Natural killer cell (primary cell): ENCODE measurements at places on chromosomes 3 and 15. TPM values are rescaled to one million over a fixed set of nuclear protein-coding genes. Genes with fewer than 3 reads are reported as not detected.

- DNase-seq, result no peak
Observed at GRCh38 chr15:75161917-75162414, 39.7 kb upstream of the C15orf39 start.

DNA sequence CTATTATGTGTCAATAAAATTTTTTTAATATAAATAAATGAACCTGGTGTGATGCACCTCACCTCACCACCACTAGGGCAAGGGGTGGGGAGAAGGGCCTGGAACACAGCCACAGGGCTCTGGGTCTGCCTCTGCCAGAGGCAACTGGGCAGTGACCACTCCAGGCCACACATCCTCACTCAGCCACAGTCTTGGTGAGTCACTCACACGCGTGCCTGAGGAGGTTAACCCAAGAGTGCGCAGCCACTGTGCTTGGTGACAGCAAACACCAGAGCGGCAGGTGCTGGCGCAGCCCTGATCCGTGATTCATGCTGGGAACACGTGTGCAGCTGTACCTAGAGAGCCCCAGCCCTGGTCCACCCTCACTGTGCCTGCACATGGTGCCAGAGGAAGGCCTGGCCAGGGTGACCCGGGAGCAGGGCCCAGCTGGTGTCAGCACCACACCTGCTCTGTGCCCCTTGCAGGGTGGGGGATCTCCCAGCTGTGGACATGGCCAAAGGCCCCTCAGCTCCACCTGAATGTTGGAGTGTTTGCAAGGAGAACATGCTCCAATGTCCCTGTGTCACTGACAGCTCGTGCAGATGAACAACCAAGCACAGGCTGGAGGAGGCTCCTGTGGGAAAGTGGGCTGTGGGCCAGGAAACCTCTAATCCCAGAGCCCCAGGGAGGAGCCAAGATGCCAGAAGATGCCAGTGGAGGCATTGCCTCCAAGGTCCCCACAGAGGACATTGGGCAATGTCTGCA lies 2.1 kb downstream of the SLC41A3 start:
- no peak for DNase-seq

DNA sequence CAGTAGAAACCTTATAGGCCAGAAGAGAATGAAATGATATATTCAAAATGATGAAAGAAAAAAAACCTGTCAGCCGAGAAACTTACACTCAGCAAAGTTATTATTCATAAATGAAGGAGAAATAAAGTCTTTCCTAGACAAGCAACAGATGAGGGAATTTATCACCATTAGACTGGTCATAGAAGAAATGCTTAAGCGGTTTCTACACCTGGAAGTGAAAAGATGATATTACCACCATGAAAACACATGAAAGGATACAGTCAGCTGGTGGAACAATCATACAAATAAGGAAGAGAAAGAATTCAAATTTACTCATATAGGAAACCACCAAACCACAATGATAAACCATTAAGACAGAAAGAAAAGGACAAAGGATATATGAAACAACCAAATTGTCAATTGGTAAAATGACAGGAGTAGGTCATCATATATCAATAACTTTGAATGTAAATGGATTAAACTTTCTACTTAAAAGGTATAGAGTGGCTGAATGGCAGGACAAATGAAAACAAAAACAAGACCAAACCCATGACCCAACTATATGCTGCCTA lies 29.9 kb upstream of the PRR23C start:
- DNase-seq, result no peak

DNA sequence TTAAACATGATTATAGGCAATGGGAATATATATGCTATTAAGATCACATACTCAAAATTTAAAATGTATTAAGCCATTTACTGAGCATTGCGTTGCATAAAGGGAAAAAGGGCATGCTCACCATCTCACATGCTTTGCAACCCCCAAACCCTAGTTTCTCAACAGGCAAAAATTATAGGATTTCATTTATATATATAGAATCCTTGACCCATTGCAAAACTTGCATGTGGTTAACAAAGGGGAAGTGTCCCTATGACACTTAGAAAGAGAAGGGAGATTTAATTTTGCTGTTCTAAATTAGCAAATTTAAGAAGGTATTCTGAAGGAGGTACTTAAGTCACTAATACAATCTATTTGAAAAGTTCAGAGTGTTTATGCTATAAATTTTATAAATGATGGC lies 837.8 kb downstream of the DIPK2A start:
- no peak for DNase-seq

DNA sequence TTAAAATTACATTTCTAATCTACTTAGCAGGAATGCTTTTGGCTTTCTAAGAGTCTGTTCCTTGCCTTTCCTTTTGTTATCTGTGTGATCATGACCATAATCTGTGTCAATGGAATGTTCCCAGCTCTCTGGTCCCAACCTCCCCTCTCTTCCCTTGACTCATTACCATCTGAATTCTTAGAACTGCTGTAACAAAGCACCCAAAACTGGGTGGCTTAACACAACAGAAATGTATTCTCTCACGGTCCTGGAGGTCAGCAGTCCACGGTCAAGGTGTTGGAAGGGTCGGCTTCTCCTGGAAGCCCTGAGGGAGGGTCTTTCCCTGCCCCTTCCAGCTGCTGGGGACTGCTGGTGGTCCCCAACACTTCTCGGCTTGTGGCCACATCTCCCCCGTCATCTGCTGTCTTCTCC lies 81.1 kb downstream of the LRRK1 start:
- no peak for DNase-seq

DNA sequence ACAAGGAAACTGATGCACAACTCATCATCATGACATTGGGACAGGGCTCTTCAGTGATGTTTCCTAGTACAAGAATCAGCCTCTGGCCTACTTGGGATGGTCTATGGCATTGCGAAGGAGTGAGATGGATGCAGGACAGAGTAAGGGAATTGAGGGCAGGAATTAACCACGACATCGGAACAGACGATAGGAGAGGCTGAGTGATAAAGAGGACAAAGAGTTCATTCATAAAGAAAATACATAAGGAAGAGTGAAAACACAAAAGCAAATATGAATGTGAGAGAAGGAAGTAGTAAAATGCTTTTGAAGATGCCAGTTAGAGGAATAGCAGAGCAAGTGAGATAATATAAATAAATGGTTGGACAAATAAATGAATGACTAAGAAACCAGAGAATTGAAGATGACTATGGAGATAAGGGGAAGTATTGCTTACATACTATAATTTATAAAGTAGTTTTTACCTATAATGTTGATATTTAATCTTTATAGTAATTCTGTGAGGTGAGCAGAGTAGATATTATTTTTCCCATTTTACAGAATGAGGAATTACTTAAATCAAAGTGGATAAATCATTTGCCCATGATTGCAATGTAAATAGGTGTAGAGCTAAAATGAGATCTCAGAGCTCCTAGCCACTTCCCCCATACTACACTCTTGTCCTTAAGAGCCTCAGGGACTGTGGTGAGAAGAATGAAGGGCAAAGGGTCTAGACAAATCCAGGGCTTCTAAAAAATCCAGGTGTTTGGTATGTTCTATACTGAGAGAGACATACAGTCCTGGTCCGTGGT lies 203.3 kb downstream of the DTWD1 start:
- DNase-seq, result no peak

DNA sequence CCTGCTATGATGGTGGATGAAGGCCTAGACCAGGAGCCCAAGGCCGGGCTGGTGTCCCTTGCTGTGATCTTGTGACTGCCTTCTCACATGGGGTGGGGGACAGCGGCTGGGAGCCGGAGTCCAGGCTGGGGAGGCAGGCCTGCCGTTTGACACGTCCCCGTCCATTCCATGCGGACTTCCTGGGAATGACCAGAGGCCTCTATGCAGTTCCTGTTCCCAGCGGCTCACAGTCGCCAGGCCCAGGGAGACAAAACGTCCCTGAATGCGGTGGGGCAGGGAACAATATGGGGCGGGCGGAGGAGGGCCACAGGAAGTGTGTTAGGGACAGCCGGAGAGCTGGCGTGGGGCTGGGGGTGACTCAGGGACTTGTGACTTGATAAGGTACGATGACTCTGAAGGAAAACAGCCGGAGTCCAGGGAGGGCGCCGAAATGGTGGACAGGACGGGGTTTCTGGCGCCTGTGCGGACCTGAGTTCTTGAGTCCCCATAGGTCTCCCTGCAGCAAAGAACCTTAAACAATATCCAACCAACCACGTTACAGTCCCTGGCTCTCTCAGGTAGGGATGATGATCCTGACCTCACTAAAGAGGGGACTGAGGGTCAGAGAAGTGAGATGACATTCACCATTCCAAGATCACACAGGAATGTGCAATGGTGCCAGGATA lies 40.5 kb upstream of the SMAD6 start:
- DNase-seq, result no peak

DNA sequence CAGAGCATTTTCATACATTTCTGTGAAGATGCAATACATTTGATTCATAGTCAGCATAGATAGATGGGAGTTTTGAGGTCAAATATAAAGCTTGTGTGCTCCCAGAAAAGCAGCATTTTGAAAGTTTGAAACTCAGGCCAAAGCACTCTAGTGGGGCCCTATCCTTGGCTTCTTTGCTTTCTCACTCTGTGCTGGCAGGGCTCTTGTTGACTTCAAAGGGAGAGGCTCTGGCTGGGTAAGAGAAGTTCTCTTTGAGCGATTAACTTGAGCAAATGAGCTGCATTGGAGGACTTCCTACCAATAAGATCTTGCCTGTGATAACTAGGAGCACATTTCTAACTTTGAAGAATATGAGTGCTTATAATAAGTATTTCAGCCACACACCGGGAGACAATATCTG lies 214.0 kb upstream of the RARB start:
- DNase-seq, result no peak

DNA sequence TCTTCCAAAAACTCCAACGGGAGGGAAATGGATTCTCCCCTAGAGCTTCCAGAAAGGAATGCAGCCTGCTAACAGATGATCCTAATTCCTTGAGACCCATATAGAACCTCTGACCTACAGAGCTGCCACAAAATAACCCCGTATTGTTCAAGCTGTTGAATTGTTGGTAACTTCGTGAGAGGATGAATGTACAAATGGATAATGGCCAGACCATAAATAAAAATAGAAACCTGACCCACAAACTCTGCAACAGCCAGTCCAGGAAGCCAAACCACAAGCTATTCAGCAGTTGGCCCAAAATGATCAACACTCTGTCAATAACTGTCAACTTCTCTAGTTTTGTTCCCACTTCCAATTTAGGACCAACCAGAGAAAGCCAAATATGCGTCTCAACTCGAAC lies 414.0 kb upstream of the ZNF717 start:
- no peak for DNase-seq

DNA sequence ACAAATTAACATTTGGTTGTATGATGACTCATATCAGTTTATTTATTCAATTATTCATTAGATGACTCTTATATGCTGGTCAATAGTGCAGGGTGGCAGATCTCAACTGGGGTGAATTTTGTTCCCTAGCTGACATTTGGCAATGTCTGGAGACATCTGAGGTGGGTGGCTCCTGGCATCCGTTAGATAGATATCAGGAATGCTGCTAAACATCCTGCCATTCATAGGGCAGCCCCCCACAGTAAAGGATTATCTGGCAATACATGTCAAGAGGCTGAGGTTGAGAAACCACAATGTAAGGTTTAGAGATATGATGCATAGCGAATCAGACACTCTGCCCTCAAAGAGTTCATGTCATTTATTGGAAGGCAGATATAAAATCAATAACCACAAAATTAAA lies 719.9 kb downstream of the CADM2 start:
- DNase-seq, result no peak

GRCh38 chr15:50017522-50017921 lies 101.5 kb downstream of the ATP8B4 start:
- DNase-seq, result no peak

Gene CILP
- total RNA-seq, result 0.61 TPM

Gene TGM4
- not detected for total RNA-seq

Gene HRG
- total RNA-seq, result not detected

Gene FES
- 35.8 TPM for total RNA-seq

Gene SLC7A14
- total RNA-seq, result not detected

Gene RCCD1
- 5.1 TPM for total RNA-seq

Gene TEX55
- total RNA-seq, result not detected

Gene APOD
- not detected for total RNA-seq

Gene RUBCN
- 51.2 TPM for total RNA-seq

Gene SLC28A1
- total RNA-seq, result not detected
